ENCODE measurements at places on chromosomes 11 and 22.

GRCh38 chr22:40203572-40203971, 25.8 kb downstream of the TNRC6B start:
- no peak for DNase-seq

DNA sequence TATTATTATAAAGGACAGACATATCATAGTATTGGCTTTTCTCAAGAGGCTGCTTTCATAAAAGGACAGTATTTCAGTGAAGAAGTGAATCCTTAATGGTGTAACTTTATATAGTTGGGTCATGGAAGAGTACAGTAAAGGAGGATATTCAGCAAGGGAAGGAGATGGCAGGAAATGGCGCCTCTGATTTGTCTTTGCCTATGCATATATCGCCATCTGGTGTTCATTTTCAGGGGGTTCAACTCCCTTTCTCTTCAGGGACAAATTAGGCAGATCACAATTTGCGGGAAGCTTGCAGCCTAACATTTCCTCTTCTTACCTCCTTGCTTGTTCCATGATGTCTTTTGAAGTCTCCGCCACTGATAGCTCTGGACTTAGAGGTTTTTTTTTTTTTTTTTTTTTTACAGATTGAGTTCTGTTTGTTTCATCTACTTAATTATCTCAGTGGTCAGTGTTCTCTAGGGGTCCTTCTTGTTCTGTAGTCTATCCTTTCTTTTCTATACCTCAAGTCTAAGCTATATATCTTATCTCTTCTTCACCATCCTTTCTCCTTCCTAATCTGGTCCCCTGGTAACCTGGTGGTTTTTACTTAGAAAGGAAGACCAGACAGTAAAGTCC, 21.8 kb upstream of the RRM1 start:
- DNase-seq, result peak; percentile 40

- DNase-seq, result no peak
Measured at GRCh38 chr22:19548964-19549363, 24.8 kb upstream of the CLDN5 start.

DNA sequence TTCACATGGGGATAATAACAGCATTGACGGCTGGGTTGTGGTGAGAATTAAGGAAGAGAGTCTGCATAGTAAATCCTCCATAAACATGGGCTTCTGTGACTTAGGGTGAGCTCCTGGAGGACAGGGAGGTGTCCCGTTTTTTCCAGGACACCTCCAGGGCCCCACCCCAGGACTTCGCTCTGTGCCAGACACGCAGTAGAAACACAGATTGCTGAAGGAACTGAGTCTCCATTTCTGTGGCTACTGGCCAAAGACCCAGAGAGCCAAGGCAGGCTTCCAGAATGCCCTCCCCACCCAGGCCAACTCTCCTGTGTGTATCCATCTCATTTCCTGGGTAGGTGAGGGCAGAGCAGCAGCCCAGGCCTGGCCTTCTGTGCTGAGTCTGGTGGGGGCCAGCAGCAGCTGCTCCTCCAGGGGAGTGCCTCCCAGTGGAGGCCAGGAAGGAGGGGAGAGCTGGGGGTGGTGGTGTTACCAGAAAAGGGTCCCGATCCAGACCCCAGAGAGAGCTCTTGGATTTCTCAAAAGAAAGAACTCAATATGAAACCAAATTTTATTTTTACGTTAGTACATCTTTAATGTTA, 9.5 kb upstream of the RFPL3 start:
- DNase-seq, result no peak

- no peak for DNase-seq
Measured at GRCh38 chr11:538431-539051, 1.2 kb downstream of the LRRC56 start.

DNA sequence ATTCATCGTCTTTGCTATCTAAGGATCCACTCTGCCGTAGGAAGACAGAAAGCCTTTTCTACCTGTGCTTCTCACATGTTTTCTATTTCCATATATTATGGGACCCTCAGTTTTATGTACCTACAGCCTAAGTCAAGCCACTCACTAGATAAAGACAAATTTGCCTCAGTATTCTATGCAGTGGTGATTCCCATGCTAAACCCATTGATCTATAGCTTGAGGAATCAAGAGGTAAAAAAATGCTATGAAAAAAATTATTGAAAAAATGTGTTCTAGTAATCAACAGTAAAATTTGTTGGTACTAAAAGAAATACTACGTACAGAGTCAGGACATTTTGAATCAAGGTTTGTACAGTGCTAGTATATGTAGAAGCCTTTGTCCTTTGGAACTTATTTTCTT, 18.1 kb upstream of the OR5AL1 start:
- no peak for DNase-seq

DNA sequence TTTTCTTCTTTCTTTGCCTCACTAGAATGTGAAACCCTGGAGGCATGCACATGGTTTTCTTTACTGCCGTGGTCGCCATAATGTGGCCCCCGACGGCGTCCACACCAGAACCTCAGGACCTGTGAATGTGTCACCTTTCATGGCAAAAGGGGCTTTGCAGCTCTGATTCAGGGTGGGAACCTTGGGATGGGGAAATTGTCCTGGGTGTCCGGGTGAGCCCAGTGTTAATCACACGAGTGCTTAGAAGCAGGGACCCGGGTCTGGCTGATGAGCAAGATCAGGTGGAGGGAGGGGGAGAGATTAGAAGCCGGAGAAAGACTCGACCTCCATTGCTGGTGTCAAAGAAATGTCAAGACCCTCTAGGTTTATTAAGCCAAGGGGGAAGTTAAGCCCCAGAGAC, 74.7 kb upstream of the SHISAL1 start:
- no peak for DNase-seq

DNA sequence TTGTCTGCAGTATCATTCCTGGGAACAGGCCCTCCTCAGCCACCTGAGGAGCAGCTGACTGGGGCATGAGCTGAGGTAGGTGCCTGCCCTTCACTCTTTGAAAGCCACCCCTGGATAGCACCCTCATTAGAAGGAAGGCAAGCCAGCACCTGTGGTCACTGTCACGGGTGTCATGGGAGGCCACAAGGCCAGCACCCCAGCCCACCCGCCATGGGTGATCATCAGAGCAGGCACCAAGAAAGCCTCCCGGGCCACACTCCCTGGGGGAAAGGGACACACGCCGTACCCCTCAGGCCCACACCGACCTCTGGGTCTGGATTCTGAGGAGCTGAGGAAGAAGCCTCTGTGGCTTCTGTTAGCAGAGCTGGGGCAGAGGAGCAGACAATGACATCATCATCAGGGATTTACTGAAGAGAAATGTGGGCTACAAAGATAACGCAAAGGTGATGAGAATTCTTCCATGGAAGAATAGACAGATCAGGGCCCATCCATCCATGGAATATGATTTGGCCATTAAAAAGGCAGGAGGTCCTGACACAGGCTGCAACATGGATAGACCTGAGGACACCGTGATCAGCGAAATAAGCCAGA, 16.7 kb upstream of the NAP1L4 start:
- no peak for DNase-seq

GRCh38 chr11:118661425-118662301, 17.8 kb downstream of the TREH start:
- DNase-seq, result no peak

DNA sequence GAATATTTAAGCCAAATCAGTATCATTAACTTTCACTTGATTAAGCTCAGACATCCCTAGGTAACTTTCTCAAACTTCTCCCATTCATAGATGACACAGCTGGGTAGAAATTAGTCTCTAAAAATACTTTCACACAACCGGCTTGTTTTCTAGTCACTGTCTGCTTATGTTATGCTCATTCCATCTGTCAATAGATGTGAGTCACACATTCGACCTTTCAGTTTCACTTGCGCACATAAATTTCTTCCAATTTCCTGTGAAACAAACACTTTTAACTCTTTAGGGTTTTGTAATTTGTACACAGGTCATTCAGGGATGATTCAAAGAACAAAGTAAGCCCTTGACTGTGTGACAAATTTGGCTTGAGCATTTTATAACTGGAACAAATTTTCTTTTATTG, 723.0 kb downstream of the KCNA4 start:
- peak; percentile 48 for DNase-seq

DNA sequence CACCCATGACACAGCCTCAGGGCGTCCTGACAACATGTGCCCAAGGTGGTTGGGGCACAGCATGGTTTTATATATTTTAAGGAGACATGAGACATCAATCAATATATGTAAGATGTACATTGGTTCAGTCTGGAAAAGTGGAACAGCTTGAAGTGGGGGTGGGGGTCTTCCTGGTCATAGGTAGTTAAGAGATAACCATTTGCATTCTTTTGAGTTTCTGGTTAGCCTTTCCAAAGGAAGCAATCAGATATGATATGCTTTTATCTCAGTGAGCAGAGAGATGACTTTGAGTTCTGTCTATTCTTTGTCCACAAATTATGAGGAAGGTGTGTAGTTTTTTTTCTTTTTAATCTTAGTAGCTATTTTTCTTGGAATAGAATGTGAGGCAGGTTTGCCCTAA, 10.1 kb upstream of the ANAPC15 start:
- DNase-seq, result no peak

DNA sequence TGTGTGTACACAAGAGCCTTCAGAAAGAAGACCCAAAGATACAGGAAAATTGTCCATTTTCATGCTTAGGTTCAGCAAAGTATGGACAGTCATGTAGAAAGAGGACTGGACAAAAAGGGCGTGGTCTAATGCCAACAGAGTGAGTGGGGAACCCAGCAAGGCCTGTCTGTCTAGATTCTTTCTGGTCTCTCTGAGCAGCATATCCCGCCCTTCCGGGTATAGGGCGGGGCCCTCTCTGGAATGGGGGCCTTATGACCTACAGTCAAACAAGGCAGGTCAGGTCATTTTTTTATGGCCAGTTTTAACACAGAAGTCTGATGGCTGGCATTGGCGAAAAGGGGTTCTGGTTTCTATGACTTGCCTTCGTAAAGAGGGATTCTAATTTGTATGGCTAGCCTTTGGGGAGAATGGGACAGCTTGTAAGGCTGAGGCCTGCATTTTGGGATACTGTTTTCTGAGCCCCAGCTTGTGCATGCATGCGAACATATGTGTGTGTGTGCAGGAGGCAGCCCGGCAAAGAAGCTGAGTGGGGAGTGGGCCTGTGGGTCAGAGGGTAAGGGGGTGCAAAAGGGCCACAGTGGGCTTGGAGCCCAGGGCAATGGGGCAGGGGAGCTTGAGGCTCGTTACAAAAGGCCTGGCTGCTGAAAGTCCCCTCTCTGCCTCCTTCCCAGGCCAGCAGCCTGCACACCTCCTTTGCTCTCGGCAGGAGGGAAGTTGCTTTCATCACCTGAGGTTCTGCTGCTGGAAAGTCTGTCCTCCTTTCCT, 130.5 kb upstream of the B3GAT1 start:
- DNase-seq, result no peak

DNA sequence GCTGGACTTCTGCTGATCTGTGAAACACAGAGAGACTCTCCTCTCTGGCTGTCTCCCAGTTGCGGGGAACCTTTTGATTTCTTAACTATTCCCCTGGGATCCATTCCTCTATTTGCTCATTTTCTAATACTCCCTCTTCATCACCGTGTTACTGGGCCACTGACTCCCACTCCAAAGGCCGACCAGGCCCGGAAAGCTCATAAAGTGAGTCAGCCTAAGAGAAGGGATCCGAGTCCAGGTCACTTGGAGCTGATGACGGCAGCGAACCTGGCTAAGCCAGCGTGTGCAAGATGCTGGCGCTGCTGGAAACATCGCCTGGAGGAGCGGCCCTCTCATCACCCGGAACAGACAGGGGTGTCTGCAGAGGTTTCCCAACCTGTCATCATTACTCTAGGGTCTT, 112.8 kb downstream of the FBXO7 start:
- no peak for DNase-seq

GRCh38 chr11:91947215-91947820, 277.3 kb upstream of the FAT3 start:
- DNase-seq, result no peak

DNA sequence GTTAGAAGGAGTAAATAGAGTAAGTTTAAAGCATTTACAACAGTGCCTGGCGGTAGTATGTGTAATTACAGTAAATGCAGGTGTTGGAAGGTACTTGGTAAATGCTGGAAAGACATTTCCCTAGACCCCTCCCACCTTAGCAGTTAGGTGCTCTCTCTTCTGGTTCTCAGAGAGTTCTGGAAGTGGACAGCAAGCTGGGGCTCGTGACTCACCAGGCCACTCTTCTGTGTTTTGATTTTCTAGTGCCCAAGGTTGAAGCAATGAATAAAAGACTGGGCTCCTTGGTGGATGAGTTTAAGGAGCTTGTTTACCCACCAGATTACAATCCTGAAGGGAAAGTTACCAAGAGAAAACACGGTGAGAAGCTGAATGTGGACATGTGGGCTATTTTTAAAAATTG, 27.6 kb downstream of the SNU13 start:
- DNase-seq, result no peak

GRCh38 chr22:43900206-43900605, 8.4 kb upstream of the PNPLA5 start:
- DNase-seq, result no peak

DNA sequence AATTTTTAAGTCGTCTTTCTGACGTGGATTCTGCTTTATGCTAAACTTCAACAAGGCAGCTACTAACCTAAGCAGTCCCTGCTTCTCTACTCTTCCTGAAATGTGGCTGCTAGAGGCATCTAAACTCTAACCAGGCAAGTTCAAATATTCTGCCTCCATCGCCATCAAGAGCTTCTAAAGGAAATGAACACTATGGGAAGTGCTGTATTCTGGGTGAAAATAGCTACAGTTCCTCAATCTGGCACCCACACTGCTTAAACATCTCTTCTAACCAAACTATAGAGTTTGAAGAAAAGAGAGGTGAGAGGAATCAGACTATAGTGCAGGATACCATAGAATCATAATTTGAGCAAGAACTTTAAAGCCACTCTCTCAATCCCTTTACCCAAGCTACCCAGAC, 6.3 kb downstream of the NRIP3 start:
- no peak for DNase-seq

- DNase-seq, result no peak
Measured at GRCh38 chr22:37411655-37412054, 15.6 kb downstream of the ELFN2 start.

- no peak for DNase-seq
Measured at GRCh38 chr11:79006854-79007253, 432.2 kb upstream of the NARS2 start.

DNA sequence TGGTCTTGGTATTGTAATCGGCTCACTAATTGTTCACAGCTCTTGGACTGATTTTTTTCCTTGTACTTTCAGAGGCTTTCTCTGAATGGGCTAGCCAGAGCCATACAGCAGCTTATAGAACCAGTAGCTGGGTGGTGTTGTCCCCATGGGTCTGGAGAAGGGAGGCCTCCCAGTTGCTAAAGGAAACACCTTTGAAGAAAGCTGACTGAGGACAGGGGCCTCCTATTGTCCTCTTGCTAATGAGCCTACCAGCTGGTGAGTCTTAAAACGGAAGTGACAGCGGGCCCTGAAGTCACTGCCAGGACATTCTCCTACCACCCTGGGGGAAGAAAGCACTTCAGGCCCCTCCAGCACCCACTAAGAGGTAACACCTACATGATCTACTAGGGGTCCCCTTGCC, 9.9 kb downstream of the FADS3 start:
- no peak for DNase-seq

- DNase-seq, result no peak
Measured at GRCh38 chr11:8584082-8584481, 9.9 kb downstream of the STK33 start.

Data from pulmonary artery endothelial cell (primary cell).